ENCODE measurements at places on chromosomes 1 and 21. TPM values are rescaled to one million over a fixed set of nuclear protein-coding genes. Genes with fewer than 3 reads are reported as not detected.

Gene SYNJ1
- 2.6 TPM for total RNA-seq

Gene SMIM34
- not detected for total RNA-seq

Gene LRRC8C
- 9.2 TPM for total RNA-seq

Gene ST6GALNAC5
- not detected for total RNA-seq

Gene COL9A2
- 0.56 TPM for total RNA-seq

Gene ANGEL2
- total RNA-seq = 16.3 TPM
